ENCODE measurements at places on chromosomes 16 and 17.

GRCh38 chr16:14576532-14576931 is 53.5 kb downstream of the PARN start:
- no peak for DNase-seq

GRCh38 chr16:80573700-80574120 is 32.9 kb downstream of the DYNLRB2 start:
- DNase-seq: no peak

GRCh38 chr16:73171901-73172240 is 123.9 kb upstream of the ZFHX3 start:
- no peak for DNase-seq

DNA sequence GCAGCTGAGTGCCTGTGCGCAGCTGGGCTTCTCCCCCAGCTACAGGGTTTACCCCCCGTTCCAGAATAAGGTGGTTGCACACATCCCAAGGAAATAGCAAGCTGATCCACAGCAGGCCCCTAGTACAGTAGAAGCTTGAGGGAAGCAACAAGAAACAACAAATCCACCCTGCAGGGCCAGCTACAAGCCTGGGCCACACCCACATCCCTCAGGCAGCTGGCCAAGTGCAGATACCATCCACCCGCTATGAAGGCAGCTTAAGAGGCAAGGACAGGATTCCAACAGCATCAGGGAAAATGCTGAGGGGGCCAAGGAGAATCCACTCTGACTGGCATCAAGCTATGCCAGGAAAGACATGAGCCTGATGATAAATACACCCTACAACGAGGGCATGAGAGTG is 66.9 kb upstream of the RCVRN start:
- no peak for DNase-seq

DNA sequence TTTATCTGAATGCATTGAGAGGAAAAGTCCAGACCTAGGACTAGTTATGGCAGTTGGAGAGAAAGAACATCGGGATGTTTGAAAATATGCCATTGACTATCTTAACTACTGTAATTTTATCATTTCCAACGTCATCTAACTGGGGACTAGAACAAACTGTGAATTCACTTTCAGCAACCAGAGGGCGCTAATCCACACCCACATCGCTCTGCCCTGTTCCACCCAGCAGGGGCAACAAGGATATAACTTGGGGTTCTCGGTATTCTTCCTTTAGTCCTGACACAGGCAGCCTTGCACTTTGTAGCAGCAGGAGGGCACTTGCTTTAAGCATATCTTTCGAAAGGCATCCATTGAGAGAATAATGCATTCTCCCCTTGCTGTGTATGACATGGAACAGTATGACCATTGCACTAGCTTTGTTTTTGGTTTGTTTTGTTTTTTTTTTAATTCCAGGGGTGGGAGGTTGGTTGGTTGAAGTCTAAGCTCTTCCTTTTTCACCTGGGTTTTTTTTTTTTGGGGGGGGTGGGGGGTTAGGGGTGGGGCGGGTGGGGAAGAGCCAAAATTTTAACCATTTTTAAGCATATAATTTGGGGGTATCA is 31.5 kb downstream of the SIAH1 start:
- peak; percentile 89 for DNase-seq

DNA sequence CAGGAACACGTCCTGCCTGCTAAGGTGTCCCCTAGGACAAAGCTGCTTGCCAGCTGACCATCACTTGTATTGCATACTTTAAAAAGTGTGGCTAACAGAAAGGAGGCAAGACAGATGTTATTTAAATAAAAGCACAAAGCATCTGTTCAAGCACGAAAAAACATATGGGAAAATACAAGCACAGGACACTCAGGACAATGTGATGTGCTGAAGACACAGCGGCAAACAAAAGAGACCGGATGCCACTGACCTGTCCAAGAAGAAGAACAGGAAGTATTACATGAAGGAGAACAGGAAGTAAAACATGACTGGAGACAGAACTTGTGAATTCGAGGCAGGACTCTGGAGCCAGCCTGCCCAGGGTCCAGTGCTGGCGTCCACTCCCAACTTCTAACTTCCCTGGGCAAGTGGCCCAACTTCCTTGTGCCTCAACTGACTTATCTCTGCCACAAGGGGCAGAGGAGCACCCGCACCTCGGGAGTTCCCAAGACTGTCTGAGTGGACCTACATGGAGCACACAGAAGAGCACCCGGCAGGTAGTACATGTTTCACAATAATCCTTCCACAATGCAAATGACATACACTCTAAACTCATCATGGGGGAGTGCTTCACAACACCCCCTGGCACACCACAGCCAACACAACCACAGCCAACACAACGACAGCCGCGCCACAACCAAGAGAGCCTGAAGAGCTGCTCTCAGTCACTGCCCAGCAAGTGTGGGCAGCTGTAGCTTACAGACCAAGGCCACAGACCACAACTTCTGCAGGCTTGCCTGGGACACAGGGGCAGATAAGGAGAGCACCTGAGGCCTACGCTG is 36.6 kb downstream of the ANKRD11 start:
- DNase-seq: no peak

GRCh38 chr17:42760652-42761581 is at the start of gene RAMP2:
Gene RAMP2 (plus strand): TSS chr17:42761227. CDS start chr17:42761262, 35 bp downstream.
- no peak for DNase-seq

- no peak for DNase-seq
Measured at GRCh38 chr17:8801135-8801840, 2.1 kb upstream of the MFSD6L start.

DNA sequence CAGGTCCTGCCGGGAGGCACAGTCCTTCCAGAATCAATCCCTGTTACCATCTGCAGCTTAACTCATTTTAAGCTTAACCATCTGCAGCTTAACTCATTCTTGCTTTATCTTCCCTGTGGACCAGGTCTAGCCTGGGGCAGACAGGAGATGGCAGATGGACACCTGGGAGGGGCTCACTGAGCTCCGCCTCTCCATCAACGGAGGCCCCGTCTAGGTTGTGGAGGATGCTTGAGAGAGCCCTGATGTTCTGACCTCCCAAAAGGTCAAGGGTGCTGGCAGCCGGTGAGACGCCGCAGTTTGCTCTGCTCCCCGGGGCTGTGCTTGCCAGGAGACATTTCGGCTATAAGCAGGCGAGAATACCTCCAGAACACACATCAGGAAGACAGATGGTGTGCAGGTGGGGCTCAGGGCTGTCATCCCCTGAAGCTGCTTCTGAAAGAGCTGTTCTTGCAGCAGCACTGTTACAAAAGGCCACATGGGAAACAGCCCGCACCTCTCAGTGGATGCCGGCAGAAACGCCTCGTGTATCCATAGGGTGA is 41.3 kb downstream of the BAIAP2 start:
- DNase-seq: no peak

DNA sequence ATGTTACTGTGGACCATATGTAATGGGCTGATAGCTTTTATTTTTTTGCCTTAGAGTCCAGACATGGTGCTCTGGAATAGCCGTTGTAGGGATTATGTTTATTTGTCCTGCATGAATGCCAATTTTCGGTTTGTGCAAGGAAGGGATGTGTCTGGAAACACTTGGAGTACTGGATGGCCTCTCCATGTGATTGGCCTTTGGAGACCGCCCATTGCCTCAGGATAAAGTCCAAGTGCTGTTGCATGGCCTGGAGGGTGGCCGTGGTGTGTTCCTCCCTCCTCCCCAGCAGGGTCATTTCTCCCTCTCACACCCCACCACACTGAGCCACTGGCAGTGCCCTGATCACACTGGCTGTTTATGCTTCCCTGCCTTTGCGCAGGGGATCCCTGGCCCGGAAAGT is 93.9 kb downstream of the MSI2 start:
- no peak for DNase-seq

DNA sequence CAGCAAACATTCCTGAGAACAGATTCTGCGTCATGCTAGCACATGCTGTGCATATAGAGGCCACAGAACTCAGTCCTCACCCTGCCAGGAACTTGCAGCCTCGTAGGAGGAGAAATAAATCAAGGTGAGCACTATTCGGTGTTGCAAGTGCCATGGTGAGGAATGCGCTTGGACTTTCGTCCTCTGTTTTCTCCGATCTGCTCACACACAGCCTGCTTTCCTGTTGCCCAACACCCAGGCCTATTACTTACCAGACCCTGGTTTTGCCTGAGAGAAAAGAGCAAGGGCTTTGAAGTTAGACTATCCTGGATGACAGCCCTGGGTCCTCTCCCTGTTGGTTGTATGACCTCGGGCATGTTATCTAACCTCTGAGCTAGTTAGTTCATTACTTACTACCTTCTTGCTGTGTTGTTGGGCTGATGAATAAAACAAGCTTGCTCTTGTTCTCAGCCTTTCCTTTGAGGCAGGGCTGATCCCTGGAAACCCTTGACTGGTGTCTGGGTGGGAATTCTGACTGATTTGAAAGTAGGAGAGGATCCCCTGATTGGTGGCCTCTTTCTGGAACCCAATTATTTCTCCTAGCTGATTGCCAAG is 2.9 kb downstream of the ACSF2 start:
- DNase-seq: no peak

DNA sequence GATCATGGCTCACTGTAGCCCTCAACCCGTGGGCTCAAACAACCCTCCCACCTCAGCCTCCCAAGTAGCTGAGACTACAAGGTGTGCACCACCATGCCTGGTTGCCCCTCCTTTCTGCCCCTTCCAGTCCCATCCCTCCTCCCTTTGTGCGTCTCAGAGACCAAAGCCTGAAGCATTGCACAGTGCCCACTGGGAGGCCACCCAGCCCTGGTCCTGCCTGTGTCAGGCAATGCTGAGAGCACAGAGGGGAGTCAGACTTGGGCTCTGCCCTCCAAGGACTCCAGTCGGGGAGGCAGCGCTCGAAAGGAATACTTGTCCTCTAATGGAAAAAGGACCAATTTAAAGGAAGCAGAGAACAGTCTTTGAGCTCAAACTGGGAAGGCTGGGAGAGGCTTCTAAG is 20.4 kb downstream of the RAI1 start:
- no peak for DNase-seq

DNA sequence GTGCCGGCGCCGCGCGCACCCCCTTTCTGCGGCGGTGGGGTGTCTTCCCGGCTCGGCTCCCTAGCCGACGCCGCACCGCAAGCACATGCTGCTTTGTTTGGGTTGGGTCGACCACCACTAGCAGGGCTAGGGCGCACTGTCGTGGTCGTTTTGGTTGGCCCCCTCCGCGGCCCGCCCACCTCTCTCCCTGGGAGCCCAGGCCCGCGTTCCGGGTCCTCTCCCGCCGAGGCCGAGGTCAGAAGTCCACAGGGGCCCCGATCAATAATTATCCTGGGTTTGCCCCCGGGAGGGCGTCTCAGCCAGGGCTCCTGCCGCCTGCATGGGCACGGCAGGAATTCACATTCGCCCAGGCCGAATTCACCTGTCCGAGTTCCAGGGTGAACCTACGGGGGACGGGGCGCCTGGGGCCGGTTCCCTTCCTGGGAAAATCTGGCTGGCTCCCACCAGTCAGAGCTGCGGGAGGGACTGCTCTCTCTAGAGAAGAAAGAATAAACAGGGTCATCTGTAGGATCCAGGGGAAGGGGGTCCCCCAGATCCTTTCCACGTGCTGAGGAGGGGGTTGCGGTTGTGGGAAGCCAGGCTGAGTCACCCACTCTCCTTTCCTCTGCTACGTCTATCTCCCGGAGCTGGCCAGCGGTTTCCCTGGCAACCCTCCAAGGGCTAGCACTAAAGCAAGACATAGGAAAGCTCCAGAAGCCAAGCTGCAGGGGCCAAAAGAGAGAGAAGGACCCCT is 584 bp upstream of the STAT5B start:
- peak; percentile 29 for DNase-seq

DNA sequence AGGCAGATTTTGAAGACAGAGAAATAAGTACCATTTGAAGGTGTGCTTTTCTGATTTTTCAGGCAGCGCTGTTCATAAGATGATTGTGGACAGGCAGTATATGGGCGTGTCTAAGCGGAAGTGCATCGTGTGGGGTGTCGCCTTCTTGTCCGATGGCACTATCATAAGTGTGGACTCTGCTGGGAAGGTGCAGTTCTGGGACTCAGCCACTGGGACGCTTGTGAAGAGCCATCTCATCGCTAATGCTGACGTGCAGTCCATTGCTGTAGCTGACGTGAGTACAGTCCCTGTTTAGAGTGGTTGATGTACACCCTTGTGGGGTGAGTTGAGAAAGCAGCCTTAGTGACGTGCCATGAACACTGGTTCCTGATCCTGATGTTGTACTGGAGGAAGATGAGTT is 10.7 kb downstream of the UTP4 start:
- no peak for DNase-seq

DNA sequence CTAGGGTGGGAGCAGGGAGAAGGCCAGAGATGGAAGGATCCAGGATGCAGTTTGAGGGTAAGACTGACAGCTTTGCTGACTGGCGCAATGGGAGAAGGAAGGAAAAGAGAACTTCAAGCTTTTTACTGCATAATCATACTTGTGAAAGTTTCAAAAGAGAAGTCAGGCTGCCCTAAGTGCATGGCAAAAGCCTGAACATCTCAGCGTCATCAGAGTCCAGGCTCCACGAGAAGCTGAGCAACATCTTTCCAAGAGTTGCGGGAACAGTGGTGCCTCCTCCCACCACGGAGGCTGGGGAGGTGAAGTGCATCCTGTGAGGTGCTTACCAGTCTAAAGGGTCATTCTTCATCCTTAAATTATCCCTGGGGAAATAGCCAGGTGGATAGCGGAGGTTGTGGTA is 26.9 kb upstream of the SLC38A8 start:
- DNase-seq: no peak

- DNase-seq: no peak
Measured at GRCh38 chr17:46270032-46270431, 24.9 kb upstream of the LRRC37A start.

- DNase-seq: no peak
Measured at GRCh38 chr17:43579566-43580140, 33.5 kb upstream of the ETV4 start.

DNA sequence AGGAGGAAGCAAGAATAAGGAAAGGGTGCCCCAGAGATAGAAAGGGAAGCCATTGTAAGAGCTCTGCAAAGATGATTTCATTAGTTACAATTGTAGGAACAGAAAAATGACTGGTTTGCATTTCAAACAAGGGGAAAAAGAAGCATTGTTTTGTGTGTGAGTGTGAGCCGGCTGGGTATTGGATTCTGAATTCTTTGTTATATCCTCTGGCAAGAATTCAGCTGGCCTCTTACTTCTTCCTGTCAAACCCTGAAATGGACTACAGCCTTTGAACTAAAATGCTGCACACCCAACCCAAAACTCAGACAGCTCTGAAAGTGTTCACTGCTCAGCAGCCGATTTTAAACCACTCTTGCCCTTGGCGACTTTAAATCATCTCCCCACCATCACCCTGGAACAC is 461.3 kb downstream of the PMP22 start:
- DNase-seq: no peak

DNA sequence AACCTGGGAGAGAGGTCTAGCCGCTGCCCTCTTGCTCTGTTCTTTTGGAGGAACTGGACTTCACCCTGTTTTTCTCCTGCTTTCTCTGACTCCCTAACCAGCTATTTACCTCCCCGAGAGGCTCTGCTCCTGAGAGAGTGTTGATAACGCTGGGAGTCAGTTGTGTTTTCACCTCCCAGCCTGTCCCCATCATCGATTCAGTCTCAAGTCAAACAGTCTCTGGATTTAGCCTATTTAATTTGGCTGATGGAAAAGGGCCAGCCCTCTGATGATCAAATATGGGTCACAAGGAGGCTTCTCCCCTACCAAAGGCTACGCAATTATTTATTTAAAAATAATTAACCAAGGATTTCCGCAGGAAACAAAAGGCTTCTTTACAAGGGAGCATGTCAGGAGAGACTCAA is 31.8 kb downstream of the HNF1B start:
- DNase-seq: no peak

GRCh38 chr17:69066482-69066881 is 5.8 kb upstream of the ABCA9 start:
- DNase-seq: peak; percentile 69
